Caki2 (cell line): ENCODE measurements at places on chromosomes 3 and 15. TPM values are rescaled to one million over a fixed set of nuclear protein-coding genes. Genes with fewer than 3 reads are reported as not detected.

DNA sequence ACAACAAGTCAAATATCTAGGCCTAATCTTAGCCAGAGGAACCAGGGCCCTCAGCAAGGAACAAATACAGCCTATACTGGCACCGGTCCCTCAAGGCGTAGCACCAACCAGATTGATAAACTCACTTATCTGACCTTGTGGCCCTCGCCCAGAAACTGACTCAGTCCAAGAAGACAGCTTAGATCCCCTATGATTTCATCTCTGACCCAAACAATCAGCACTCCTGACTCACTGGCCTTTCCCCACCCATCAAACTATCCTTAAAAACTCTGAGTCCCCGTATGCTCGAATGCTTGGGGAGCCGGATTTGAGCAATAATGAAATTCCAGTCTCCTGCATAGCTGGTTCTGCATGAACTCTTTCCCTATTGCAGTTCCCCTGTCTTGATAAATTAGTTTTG, 1.6 kb upstream of the SORD start:
- DNase-seq, result no peak

GRCh38 chr3:36989568-36989967, 3.4 kb downstream of the EPM2AIP1 start:
- DNase-seq, result no peak

DNA sequence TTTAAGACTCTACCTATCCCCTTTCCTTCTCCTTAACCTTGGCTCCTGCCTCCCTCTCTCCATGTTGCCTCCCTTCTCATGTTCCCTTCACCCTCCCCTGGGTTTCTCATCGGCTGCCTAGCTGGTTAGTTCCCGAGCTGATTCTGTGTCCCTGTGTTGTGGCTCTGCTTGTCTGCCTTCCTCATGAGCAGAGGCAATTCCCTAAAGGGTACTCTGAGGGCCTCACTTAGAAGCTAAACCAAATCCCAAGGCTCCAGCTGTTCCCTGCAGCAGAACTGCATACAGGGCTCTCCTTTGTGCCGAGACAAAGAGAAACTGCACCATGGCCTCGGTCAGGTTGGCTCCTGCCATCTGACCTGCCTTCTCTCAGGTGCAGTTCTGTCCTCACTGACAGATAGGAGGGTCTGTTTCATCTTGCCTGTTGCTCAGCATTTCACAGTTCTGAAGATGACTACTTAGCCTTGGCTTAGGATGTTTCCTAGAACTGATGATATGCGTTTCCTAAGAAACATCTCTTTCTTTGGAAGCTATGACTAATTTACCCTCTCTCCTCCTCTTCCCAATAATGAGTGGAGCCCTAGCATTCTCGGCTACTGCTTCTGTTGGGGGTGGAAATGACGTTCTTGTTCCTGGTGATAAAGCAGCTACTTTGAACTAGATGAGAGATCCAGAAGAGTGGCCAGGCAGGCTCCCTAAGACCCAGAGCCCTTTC, 27.1 kb downstream of the DUOX1 start:
- DNase-seq, result no peak

DNA sequence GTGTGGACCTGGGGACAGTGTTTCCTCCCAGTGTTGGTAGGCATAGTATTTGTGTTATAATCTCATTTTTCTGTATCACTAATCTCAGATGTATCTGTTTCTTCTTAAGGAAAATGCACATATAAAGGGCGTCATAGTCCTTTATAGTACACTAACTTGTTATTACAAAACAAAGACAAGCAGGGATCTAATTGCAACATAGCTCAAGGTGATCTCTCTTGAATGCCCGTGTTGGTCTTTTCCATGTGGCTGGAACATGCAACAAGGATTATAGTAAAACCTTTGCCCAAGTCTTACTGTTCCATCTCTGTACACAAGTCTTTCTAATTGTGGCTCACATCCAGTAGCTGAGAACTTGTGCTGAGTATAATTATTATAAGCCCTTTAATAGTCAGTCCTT, 3.5 kb upstream of the GPR87 start:
- no peak for DNase-seq

DNA sequence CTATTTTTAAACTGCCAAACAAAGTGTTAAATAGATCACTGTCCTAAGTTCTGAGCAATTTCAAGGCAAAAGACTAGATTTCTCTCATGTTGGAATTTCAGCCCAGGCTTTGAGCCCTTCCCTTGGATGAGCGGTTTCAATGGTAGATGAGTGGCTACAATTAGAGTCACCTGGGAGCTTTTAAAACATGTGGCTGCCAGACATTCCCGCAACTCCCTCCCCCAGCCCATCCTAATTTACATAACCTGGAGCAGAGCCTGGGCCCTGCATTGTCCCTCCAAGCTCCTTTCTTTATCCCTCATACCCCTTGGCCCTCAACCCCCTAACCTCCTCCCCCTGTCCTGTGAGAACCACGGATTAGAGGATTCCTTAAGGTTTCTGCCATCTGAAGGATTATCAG, 357.5 kb upstream of the UMPS start:
- DNase-seq, result no peak

Gene GPR149
- total RNA-seq, result not detected in 2 replicates

Gene C3orf52
- total RNA-seq, result 8.8 and 9.0 TPM in 2 replicates

GRCh38 chr3:171687581-171687980, 122.7 kb downstream of the PLD1 start:
- DNase-seq, result no peak

- DNase-seq, result no peak
Measured at GRCh38 chr3:48997102-48997635, 7.1 kb downstream of the P4HTM start.

GRCh38 chr3:101095693-101096430, 102.6 kb upstream of the ABI3BP start:
- no peak for DNase-seq

Gene PLA1A
- 10.6 and 17.7 TPM in 2 replicates for total RNA-seq

DNA sequence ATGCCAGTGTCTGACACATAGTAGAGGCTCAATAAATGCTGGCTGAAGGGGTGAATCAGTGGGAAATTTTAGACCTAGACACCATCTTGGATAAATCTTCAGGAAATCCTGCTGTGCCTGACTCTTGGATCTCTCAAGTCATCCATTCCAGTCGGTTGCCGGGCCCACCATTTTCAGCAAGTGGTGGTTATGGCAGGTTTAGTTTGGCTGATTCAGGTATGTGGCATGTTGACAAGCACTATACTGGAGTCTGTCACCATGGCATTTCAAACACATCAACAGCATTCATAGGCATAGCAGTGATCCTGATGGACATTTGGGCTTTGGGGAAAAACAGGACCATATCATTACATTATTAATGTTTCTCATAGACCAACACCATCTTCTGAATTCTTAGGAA, 25.7 kb upstream of the APH1B start:
- no peak for DNase-seq

GRCh38 chr3:14143271-14144225, 18.7 kb downstream of the TMEM43 start:
- peak; percentile 53 for DNase-seq

Gene RASSF1
- 37.1 and 38.8 TPM in 2 replicates for total RNA-seq

DNA sequence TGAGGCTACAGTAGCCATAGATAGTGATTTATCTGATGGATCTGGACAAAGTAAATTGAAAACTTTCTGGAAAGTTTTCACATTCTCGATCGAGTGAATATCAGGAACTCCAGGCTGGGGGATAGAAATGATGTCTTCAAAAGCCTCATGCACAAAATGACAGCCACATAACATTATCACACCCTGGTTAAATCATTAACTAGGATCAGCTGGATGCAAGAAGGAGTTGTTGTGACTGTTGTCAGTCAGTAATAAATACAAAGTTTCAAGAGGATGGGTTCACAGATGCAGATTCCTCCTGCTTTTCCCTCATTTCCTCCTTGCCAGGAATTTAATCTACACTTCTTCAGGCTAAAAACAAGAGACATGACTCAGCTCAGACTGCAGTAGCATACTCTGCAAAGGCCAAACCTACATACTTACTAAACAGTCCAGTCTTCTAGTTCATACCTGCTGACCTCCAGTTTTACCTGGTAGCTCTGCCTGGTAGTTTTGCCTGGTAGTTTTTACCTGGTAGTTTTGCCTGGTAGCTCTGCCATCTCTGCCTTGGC, 40.9 kb downstream of the C2CD4A start:
- DNase-seq, result peak; percentile 52

Gene GXYLT2
- total RNA-seq, result 0.20 and 2.1 TPM in 2 replicates

Gene NTRK3
- not detected in 2 replicates for total RNA-seq

DNA sequence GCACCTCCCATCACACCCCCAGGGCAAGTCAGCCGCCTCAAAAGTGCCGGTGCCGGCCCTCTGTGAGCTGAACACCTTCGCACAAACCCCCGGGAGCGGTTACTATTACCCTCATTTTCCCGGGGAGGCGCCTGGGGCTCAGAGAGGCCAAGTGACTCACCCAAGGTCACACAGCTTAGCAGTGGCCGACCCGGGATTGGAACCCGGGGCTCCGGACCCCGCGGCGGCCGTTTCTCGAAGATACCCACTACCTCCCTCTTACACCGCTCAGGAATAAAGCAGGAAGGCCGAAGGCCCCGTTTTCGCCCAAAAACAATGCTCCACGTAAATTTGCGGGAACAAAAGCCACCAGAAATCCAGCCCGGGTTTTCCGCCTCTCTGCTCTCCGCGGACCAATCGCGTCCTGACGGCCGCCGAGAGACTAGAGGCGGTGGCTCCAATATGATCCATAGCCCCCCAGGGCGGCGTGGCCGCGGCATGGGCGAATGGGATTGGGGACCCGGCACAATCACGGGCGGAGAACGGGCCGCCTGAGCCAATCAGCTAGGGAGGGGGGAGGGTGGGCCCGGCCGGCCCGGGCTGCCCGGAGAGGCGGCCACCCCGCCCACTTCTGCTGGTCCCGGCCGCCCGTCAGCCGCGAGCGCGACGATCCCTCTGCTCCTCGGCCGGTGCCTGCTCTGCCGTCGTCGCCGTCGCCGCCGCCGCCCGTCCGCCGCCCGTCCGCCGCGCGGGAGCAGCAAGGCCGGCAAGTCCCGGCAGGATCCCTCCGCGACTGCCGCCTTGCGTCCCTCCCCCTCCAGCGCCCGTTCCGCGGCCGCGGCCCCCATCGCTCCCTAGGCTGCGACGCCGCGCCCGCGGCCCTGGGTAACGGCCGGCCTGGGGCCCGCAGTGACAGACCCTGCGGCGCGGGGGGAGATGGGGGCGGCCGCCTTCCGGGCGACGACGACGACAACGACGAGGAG, 177.0 kb downstream of the OR4M2 start:
- DNase-seq, result no peak

- DNase-seq, result no peak
Measured at GRCh38 chr3:88133711-88134263, 16.0 kb upstream of the C3orf38 start.

Gene DPH6
- 11.9 and 18.9 TPM in 2 replicates for total RNA-seq

DNA sequence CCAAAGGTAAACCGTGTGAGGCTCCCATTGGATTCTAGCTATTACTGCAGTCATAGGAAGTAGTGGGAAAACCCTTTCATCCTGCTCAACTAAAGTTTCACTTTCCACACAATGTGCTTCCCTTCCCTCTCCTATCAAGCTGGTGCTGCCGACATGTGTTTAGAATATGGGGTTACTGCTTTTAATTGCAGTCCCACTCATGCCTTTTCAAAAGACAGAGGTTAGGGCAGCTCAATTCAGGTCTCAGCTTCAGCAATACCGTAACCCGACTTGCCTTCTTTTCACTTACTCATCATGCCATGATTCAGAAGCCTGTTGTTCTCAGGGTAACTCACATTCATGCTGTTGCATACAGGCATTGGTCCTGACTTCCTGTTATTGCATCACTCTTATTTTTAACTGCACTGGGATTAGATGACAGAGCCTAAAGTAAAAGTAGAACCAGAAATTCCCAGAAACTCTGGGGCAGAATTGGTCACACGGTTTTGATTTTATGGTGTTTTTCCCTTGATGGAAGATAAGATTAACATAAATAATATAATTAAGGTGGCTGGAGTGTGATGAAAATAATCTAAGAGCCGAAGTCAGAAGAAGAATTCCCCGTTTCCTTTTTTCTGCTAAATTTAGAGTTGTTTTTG, 45.7 kb downstream of the C2CD4B start:
- peak; percentile 78 for DNase-seq

GRCh38 chr3:83122774-83123350, 1361.4 kb upstream of the GBE1 start:
- no peak for DNase-seq

DNA sequence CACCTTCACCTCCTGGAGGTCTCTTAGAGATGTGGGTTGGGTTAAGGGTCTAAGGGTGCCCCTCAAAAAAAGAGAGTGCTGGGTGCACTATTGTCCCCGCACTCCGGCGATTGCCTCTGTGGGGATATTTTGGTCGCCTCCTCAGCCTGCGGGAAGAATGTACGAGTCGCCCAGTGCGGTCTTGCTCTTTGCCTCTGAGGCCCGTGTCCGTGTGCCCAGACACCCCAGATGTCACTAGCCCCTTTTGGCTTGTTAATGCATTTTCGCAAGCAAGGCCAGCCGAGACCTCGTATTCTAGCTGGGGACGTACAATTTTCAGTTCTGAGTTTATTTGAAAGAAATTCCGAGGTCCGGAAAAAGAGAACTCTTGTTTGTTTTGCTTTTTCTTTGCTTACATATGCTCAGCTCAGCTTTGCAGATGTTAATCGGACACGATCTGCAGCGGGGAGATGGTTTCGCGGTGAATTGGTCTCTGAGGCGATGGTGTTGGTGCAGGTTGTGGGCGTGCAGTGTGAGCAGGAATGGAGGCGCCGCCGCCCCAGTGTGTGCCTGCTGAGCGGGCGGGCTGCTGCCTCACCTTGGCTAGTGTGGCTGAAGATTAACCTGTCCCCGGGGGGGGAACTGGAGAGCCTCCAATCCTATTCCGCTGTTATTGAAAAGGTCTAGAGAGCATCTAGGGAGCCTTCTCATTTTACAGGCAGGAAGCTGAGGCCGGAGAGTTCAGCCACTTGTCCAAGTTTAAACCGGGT, 1.4 kb downstream of the ST6GAL1 start:
- DNase-seq, result peak; percentile 56

Gene VGLL4
- 54.9 and 65.8 TPM in 2 replicates for total RNA-seq

Gene EIF4G1
- 250 and 257 TPM in 2 replicates for total RNA-seq

DNA sequence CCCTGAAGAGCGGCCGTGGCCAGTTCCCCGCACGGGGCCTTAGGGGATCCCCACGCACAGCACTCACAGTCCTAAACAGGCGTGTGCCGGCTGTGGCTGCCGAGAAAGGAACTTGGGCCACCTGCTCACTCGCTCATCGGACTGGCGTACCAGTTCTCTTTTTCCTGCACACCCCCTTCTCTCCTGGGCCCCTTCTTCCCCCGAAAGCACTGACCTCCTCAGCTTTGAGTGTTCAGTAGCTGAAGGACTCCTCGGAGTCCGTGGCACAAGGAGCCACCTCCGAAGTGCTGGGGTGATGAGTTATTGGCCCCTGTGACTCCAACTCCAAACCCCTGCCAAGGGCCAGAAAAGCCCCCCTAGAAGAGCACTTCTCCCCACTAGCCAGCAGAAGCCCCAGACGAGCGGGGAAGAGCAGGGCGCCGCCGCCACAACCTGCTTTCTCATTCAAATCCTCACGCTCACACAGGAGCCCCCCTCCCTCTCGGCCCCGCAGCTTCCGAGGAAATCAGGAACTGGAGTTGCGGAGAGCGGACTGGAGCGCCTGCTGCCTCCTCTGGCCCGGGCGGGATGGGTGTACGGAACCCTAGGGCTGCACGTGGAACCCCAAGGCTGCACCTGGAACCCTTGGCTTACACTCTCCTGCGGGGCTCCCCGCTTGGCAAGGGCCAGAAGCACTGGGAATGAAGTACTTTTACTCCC, at the start of gene PLCH1:
PLCH1 (minus strand) TSS at position 446 of the 699 bp plus-strand sequence. CDS start 40,847 bp downstream, outside the sequence.
- DNase-seq, result peak; percentile 90
